CD4-positive, alpha-beta T cell treated with Interleukin-6 for 4 hours (primary cell): ENCODE measurements at places on chromosomes 3 and 15.

DNA sequence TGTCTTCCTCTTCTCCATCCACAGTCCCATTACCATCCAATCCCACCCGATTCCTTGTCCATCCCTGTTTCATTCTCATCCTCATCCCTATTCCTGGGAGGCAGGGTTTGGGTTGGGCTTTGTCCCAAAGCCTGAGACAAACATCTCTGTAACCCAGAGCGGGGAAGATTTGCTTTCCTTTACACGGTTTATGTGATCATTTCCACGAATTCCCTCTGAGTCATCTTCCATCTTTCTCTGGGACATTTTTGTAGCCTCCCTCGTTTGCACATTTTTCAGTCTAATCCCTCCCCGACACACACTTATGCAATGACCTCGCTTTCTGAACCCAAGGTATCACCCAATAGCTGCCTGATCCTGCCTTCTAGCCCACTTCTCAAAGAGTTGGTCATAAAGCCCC, 22.8 kb downstream of the DUOX2 start:
- no peak for DNase-seq

DNA sequence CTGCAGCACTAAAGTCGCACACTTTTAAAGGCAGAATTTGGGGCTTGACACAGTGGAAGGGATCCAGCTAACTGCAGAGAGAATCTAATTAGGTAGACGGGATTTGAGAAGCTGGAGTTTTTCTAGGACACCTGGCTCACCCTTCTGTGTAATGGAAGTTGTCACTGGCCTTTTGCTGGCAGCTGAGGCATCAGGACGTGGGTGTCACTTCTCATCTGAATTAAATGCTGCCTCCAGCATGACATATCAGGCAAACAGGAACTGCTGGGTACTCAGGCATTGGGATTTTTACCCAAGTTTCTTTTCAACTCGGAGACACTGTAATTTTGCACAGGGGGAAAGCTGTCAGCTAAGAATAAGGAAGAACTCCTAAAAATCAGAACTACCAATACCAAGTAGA, 861.9 kb upstream of the ARPP21 start:
- DNase-seq, result no peak

GRCh38 chr3:132293251-132293650, 24.0 kb upstream of the ACP3 start:
- DNase-seq, result no peak

DNA sequence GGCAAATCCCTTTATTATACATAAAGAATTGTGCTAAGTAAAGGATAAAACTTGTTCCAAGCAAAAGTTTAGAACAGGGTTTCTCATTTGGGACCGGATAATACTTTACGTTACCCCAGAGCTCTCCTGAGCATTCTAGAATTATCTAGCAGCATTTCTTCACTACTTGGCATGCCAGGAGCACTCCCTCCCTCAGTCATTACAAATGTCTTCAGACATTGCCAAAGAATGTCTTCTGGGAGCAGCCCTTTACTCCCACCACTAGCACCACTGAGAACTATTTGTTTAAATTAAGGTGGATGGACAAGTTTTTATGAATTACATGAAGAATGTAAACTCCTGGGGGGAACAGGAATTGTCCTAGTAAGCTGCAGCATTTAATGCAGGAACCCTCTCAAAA, 516.4 kb downstream of the GBE1 start:
- no peak for DNase-seq

DNA sequence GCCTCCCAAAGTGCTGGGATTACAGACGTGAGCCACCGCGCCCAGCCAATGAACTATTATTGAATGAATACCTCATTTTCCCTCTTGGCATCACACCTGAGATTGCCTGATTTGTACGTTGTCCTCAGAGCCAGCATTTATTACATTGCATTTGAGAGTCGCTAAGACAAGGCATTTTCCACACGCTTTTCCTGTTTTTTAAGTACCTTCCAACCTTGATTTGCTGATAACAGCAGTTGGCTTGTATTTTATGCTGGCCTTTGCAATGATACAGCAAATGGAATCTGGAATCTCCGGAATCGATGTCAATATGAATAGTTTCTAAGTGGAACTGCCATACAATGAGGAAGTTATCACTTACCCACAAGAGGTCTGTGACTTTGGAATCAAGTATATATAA, 15.7 kb upstream of the CNBP start:
- DNase-seq, result no peak

DNA sequence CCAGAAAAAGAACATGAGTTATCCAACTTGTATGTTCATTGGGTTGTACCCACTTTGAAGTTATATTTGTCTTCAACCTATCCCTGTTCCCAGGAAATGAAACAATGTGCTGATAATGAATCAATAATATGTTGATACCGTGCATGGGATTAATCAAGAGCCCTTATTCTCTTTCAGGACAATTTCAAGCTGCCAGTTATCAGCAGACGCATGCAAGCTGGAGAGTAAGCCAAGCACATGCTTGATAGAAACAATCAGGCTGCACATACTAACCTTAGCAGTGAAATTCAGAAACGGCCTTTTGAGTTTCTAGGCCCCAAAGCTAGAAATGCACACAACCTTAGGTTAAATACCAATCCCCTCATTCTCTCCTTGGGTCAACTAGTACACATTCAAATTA, 480.4 kb upstream of the AGTR1 start:
- no peak for DNase-seq

DNA sequence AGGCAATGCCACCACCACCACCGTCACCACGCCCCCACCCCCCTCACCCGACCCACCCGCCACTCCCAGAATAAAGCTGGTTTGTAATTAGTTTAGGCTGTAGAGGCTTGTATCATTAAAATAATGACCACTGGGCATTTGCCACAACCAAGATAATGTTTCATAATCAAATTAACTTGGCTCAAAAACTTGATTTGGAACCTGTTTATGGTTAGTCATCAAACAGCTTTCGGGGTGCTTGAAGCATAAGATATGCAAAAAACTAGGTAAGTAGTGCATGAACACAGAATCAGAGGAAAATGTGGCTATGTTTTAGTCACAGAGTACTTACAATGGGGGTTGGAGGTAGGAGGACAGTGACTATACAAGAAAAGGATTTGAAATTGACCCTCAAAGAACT, 115.1 kb downstream of the FHIT start:
- no peak for DNase-seq
